ENCODE measurements at places on chromosomes 11 and 22.
A peak's percentile ranks its signal among the peaks of the same experiment; 100 is the strongest.

- DNase-seq, result peak; percentile 55
These were observed 52.9 kb downstream of the UVRAG start for GRCh38 chr11:75867778-75868374.

DNA sequence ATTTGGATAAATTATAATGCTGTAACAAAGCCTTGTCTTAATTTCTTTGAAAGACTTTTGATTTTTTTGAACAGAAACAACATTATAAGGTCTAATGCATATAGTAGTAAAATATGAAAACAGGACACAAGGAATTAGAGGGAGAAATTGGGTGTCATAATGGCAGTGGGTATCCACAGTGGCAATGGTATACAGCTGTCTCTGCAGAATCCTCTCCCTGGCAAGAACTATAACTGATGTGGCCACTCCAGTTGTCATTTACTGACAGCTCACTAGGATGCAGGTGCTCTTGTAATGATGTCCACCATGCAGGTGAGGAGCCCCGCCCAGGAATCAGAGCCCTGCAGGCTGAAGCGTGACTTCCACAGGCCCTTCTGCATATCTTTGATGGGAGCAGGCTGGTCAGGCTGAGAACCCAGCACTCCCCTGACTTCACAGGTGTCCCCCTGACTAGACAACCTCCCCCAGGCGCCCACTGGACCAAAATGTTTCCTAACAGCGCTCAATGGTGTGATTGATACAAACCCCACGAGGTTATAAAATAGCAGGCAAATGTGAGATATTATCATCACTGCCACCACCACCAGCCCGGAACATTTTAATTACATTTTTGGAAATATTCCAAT, 32.8 kb upstream of the SERPIND1 start:
- DNase-seq, result no peak

- DNase-seq, result no peak
These were observed 46.4 kb downstream of the SYT13 start for GRCh38 chr11:45239733-45240132.

DNA sequence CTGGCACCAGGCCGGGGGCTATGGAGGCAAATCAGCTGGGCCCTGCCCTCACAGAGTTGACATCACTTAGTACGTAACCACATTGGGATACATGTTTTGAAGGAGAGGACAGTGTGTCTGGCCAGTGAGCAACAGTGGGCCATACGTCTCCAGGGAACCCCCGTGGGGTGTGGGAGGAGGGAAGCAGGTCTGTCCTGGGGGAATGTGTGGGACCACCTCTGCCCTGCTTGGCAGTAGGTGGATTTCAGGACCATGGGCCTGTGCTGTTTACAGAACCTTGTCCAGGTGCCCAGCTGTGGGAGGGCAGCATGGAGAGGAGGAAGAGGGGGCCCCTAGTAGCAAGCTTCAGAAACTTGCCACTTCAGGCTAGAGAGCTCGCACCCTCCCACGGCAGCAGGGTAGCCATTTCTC, 21.0 kb downstream of the P2RY2 start:
- no peak for DNase-seq

GRCh38 chr11:82405421-82405820, 328.2 kb downstream of the FAM181B start:
- no peak for DNase-seq

- no peak for DNase-seq
These were observed 34.3 kb upstream of the ASPHD2 start for GRCh38 chr22:26394777-26395176.

- no peak for DNase-seq
These were observed 656.1 kb downstream of the OPCML start for GRCh38 chr11:132876239-132876638.

DNA sequence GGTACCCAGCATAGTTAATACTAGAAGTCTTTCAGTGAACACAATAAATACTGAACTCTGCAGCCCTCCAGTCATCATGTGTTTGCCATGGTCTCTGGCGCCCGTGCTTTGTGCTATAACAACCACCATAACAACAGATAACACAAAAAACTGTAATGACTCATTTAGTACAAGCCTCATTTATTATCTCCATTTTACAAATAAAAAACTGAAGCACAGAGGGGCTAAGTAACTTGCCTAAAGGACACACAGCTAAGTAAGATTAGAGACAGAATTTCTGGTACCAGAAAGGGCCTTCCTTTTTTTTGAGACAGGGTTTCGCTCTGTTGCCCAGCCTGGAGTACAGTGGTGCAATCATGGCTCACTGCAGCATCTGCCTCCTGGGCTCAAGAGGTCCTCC, 19.5 kb downstream of the RBFOX2 start:
- peak; percentile 14 for DNase-seq

DNA sequence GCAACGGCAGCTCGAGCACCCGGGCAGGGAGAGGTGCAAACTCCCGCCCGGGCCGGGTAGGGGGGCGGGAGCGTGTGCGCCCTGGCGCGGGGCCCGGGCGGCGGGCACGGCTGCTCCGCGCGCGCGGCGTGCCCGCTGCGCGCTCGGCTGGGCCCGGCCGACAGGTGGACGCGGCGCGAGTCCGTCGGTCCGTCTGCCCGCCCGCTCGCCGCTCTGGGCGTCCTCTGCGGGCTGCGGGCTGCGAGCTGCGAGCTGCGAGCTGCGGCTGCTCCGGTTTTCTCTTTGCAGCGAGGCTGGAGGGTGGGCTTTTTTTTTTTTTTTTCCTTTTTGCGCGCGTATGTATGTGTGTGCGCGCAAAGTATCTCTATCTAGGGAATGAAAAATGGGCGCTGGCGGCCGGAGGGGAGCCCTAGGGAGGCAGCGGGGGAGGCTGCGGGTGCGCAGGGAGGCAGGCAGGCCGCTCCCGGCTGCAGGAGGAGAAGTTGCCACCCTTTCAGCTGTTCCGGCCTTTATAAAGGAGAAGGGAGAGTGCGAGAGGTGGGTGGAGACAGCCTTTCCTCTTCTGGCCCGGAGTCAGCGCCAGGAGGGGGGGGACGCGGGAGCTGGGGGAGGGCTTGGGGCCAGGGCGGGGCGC, at the start of gene PDGFB:
PDGFB (minus strand) TSS at position 487 of the 634 bp plus-strand sequence. CDS start 1,019 bp downstream, outside the sequence.
- no peak for DNase-seq

DNA sequence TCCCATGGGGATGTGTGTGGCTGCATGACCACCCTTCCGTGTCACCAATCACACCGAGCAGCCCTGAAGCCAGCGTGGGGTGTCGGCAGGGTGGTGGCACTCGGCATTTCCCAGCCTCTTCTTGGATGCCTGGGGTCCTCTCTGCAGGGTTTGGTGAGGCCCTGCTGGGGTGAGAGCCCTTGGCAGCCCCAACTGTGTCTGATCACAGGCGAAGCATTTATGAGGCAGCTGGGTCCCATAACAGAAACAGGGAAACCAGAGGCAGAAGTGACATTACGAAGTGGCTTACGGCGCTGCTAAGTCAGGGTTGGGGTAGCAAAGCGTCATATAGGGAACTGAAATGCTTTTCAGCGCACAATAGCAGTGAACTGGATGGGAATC, 92.3 kb upstream of the SEPTIN5 start:
- DNase-seq, result no peak

- DNase-seq, result no peak
These were observed 47.4 kb downstream of the SHANK2 start for GRCh38 chr11:71204748-71205664.

Data from fibroblast of skin of scalp (primary cell).